ENCODE measurements at places on chromosomes 16 and 17.

DNA sequence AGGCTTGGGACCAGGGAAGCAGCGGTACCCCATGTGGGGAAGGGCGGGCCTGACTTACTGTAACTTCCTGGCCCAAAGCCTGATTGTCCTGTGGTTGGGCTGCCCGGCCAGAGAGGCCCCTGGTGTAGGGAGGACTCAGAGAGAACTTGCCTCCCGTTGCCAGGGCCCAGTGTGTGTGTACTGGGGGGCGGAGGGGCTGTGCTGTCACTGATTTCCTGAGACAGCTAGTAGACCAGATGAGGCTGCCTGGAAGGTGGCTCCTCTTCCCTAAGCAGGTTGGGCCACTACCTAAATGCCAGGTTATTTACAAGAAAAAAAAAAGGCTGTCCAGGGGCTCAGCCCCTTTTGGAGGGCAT is 16.7 kb downstream of the SOCS3 start:
- no peak for DNase-seq

DNA sequence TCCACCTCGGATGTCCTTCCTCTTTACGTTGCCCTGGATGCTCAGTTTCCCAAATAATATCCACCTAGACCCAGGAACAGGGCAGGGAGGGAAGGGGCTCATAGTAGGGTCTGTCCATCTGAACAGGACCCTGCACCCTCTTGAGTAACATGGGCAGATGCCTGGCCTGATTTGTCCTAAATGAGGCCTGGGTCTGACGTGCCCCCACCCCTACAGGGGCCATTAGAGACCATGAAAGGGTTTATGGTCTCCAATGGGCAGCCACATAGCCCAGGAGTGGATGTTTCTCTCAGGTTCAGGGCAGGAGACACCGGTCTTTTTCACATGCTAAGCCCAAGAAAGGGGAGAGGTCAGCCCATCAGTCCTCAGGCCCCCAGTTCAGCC is 6.8 kb downstream of the CACNG1 start:
- no peak for DNase-seq

DNA sequence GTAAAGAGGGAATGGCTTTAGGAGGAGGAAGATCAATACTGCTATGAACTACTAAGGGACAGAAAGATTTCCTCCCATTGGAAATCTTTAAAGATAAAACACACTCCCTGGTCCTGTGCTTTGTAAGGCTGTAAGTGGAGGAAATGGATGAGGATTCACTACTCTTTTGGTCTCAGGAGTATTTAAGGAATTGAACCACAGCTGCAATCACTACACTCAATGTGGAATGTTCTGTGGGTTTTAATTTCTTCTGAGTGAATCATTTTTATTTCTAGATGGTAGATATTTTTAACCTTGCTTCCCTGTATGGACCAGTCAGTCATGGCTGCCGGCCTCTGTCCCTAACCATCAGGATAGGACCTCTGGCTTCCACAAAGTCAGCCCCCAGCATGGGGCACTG is 65.6 kb downstream of the SDR42E1 start:
- DNase-seq: no peak

DNA sequence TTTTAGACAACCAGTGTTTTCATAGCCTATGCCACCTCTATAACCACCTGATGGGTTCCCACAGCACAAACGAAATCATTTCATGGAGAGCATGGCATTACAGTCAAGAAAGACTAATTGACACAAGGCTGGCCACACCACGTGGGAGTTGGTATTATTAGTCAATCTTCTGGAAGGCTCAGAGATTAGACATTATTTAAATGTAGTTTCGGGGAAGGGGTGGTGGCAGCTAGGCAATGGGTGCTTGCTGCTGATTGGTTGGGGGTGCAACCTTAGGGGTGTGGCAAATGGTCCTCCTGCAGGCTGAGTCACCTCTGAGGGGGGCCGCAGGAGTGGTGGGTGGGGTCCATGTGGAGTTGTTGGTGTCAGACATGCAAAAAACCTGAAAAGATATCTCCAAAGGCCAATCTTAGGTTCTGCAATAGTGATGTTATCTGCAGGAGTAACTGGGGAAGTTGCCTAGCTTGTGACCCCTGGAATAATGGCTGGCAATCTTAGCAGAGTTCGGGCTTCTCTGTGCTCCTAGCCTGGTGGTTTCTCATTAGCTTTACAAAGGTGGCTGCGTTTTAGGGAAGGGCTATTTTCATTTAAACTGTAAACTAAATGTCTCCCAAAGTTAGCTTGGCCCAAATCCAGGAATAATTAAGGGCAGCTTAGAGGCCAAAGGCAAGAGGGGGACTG is 4.6 kb downstream of the TEN1 start:
- no peak for DNase-seq

DNA sequence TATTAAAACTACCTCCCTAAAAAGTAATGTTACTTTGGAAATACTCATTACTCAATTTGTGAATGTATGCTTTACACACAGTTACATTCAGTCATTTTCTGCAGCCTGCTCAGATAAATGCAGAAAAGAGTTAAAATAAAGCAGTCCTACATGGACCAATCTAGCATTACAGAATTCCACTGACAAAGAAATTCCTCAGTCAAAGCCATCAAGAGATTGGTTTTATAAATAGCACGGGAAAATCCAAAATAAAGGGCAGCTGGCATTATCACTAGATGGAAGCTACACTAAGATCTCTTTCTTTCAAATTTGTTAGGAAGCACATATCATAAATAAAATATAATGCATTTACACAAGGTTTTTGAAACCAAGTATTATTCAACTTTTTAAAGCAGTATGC is 58.3 kb downstream of the DUSP14 start:
- DNase-seq: no peak

GRCh38 chr17:68695659-68696058 is 94.5 kb upstream of the FAM20A start:
- no peak for DNase-seq

GRCh38 chr17:77454242-77455095 is 313.7 kb downstream of the SEC14L1 start:
- no peak for DNase-seq

GRCh38 chr17:75240394-75241142 is 20.8 kb downstream of the GGA3 start:
- DNase-seq: no peak

GRCh38 chr16:86117756-86118155 is 218.8 kb downstream of the IRF8 start:
- no peak for DNase-seq

GRCh38 chr17:64702815-64703214 is 40.7 kb upstream of the SMURF2 start:
- DNase-seq: no peak

Measured in stimulated activated CD8-positive, alpha-beta memory T cell treated with anti-CD3 and anti-CD28 coated beads, Interleukin-2, amount 100 ng/mL, for 1 hour (primary cell).